GM23248 (cell line): ENCODE measurements at places on chromosomes 2 and 18. TPM values are rescaled to one million over a fixed set of nuclear protein-coding genes. Genes with fewer than 3 reads are reported as not detected.

DNA sequence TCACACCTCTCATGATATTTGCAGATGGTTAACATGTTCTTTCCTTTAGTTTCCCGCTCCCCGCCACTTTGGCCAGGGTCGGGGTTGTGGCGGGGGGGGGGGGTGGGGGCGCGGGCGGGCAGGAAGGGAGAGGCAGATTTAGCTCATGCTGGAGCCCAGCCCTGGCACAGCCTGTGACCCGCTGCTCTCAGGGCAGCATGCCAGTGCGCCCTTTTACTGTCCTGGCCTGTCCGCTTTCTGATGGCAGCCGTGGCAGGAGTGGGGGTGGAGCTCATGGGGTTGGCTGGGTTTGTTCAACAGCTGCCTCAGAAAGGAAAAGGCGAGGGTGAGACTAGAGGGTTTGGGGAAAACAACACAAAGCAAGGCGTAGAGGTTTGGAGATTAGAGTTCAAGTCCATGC lies 56.1 kb downstream of the TNP1 start:
- H3K36me3 ChIP-seq: no peaks in the 10 kb centered on the region
- no peak for DNase-seq
- no peaks in the 10 kb centered on the region for H3K27me3 ChIP-seq
- H3K4me1 ChIP-seq: peaks cover 10% of the 10 kb centered on the region

DNA sequence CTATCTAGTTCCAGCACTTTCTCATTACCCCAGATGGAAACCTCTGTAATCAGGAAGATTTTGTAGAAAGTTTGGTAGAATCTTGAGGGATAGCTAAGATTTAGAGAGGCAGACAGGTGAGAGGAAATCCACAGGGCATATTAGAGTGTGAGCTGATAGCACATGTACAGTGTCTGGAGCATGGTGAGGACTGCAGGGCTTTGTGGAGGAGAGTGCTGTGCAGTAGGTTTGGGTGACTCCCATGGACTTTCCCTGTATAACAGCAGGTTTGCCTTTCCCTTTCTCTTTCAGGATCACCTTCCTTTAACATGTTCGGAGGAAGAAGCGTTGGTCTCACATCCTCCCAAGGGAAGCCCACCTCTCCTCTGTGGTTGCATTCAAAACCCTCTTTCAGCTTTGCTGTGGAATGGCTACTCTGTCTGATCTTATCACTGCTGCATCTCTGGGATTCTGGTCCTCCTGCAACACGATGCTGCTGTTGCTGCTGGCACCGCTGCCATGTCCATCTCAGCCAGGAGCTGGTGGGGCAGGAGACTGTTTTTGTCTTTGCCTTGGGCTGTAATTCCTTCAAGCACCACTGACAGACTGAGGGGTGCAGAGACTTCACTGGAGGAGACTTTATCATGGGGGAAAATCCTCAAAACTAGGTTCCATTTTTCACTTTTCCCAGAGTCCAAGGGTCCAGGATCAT lies 7.8 kb upstream of the KIF5C start:
- H3K27me3 ChIP-seq: no peaks in the 10 kb centered on the region; the same call in 1 of the 2 replicates
- H3K27ac ChIP-seq: no peak overlapping the region
- DNase-seq: no peak
- no peak overlapping the region for H3K4me3 ChIP-seq
- no peaks in the 10 kb centered on the region for H3K4me1 ChIP-seq
- H3K36me3 ChIP-seq: no peaks in the 10 kb centered on the region

DNA sequence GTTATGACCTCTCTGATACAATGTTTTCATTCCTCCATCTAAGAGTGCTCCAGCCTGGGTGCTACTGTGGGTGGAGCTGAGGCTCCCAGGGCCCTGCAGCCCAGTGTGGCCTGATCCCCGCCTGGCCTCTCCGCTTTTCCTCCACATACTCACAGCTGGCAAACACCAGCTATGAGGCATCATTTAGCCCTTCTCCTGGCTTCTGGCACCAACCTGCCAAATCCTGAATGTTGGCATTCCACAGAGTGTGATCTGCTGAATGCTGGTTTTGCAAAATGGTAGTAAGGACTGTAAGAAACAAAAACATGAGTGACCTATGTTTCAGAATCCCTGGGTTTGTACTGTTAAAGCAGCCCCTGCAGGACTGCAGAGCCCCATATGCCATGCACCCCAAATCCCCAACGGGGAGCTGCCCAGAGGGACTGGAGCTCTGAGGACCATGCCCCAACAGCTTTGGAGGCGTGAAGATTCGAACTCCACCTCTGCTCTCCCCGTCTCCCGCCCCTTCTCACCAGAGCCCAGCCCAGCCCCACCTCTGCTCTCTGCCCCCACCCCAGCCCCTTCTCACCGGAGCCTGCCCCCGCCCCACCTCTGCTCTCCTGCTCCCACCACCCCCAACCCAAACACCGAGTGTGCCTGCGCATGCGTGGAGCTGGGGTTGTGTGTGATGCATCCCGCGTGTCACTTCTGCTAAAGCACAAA lies 4.2 kb downstream of the SLC66A2 start:
- peaks cover 14% of the 10 kb centered on the region for H3K4me1 ChIP-seq
- H3K27me3 ChIP-seq: no peaks in the 10 kb centered on the region
- no peak overlapping the region for H3K4me3 ChIP-seq
- no peaks in the 10 kb centered on the region for H3K36me3 ChIP-seq

DNA sequence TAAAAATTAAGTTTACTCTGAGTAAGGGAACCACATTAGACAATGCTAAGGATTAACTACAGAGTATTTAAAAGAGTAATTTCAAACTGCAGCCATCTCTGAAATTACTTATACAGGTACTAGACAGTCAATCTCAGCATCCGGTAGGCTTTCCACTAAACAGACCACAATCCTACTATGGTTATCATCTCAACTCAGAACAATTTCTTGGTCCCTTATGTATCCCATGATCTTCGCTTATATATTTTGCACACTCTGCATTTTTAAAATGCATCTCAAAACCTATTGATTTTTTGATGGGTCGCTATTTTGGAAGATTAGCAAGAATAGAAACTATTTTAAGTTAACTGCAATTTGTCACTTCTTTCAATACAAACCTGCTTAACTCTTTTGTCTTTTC lies 1.4 kb downstream of the PPP4R1 start:
- peaks cover 43% of the 10 kb centered on the region for H3K4me1 ChIP-seq
- peak overlapping the region; percentile 85 for H3K27ac ChIP-seq
- H3K27me3 ChIP-seq: no peaks in the 10 kb centered on the region
- no peaks in the 10 kb centered on the region for H3K36me3 ChIP-seq

- no peak overlapping the region for H3K27ac ChIP-seq
- DNase-seq: no peak
- H3K27me3 ChIP-seq: no peaks in the 10 kb centered on the region
- H3K4me3 ChIP-seq: no peak overlapping the region
These were observed 40.5 kb upstream of the SESTD1 start for GRCh38 chr2:179305125-179305524.

GRCh38 chr2:27376866-27377617 lies 3.5 kb downstream of the ZNF513 start:
- no peaks in the 10 kb centered on the region for H3K27me3 ChIP-seq
- H3K27ac ChIP-seq: no peak overlapping the region
- no peak overlapping the region for H3K4me3 ChIP-seq
- H3K36me3 ChIP-seq: peaks cover 17% of the 10 kb centered on the region
- H3K4me1 ChIP-seq: peaks cover 13% of the 10 kb centered on the region

DNA sequence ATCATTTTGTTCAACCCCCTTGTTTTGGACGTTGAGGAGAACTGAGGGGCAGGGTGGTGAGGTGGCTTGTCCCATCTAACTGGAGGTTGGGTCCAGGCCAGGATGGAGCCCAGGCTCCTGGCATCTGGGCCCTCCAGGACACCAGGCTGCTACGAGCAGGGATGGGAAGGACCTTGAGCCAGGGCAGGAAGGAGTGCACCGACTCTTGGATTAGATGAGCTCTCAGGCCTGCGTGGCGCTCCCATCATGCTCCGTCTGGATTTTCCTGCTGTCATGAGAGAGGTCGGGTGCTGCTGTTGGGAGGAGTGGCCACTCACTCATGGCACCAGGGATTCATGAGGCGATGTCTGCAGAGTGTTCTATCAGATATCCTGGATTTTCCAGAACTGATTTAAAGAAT lies 18.3 kb upstream of the ALLC start:
- H3K4me3 ChIP-seq: no peak overlapping the region
- no peaks in the 10 kb centered on the region for H3K4me1 ChIP-seq
- peaks cover 17% of the 10 kb centered on the region; the same call in 1 of the 2 replicates for H3K27me3 ChIP-seq
- DNase-seq: no peak

- H3K4me3 ChIP-seq: no peak overlapping the region
- H3K4me1 ChIP-seq: no peaks in the 10 kb centered on the region
- H3K27ac ChIP-seq: no peak overlapping the region
These were observed 63.9 kb upstream of the TTC39C start for GRCh38 chr18:23950644-23951043.

DNA sequence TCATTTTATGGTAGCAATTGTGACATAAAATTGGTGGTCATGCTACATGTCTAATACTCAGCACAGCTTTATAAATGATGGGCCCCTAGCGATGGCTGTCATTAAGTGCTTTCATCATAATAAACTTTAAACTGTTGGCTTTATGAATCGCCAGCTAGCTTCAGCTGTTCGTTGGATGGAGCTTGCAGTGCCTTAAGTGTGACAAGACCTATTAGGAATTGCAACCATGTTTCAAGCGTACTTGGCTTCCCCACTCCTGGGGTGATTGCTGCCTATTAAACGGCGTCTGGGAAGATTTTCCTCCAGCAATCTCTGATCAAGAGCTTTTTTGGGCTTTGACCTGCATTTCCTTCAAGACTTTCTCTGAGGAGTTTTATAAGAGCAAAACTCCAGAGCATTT lies 164.5 kb upstream of the SIX3 start:
- DNase-seq: no peak
- no peak overlapping the region for H3K4me3 ChIP-seq
- H3K4me1 ChIP-seq: no peaks in the 10 kb centered on the region
- no peaks in the 10 kb centered on the region for H3K27me3 ChIP-seq
- no peak overlapping the region for H3K27ac ChIP-seq
- no peaks in the 10 kb centered on the region for H3K36me3 ChIP-seq

DNA sequence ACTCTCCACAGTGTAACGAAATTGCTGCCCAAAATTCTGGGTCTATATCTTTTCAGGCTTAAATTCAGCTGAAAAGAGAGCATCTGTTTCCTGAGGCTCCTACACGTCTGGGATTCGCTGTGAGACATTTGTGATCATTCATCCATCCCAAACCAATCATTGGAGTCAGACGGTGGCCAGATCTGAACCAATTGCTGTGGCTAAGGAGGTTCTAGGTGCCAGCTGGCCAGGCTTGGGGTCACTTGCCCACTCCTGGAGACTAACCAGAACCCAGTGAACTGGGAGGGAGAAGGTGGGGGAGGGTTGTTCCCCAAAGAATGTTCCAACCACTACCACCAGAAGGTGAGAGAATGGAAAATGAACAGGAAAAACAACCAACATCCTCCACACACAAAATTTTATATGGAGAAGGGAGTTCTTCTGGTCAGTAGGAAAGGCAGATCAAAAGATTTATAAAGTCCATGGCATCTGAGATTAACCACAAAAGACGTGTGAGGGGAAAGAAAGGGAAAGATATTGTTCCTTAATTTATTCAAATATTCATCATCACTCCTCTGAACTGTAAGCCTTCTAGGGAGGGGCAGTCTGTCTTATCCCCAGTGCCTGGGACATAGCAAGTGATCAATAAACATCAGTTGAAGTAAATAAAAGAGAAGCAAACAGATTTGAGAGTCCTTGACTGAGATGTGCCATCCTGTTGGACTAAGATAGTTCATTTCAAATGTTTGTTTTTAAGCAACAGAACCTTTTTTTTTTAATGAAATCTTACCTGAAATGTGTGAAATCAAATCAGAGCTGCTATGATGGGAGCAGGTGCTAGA lies 3.0 kb upstream of the RTKN start:
- H3K27me3 ChIP-seq: no peaks in the 10 kb centered on the region
- H3K27ac ChIP-seq: no peak overlapping the region
- H3K36me3 ChIP-seq: no peaks in the 10 kb centered on the region
- H3K4me1 ChIP-seq: peaks cover 4% of the 10 kb centered on the region; the same call in 1 of the 2 replicates
- no peak for DNase-seq

DNA sequence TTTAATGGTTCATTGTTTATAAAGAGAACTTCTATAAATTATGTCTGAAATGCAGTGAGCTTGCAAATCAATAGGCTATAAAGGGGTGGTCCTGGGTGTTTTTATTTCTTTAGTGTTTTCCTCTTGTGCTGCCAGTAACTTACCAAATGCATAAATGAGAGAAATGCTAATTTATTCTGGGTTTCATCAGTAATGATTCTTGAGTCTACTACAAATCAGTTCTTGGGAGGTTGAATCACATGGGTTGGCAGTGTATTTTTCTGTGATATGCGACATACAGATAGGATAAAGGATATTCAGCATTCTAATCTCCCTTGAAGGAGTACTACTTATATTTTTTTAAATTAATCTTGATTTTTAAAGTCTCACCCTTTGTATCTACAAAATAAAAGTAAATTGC lies 170.1 kb upstream of the UNC80 start:
- H3K4me1 ChIP-seq: no peaks in the 10 kb centered on the region
- no peaks in the 10 kb centered on the region for H3K27me3 ChIP-seq
- H3K4me3 ChIP-seq: no peak overlapping the region
- H3K27ac ChIP-seq: no peak overlapping the region

DNA sequence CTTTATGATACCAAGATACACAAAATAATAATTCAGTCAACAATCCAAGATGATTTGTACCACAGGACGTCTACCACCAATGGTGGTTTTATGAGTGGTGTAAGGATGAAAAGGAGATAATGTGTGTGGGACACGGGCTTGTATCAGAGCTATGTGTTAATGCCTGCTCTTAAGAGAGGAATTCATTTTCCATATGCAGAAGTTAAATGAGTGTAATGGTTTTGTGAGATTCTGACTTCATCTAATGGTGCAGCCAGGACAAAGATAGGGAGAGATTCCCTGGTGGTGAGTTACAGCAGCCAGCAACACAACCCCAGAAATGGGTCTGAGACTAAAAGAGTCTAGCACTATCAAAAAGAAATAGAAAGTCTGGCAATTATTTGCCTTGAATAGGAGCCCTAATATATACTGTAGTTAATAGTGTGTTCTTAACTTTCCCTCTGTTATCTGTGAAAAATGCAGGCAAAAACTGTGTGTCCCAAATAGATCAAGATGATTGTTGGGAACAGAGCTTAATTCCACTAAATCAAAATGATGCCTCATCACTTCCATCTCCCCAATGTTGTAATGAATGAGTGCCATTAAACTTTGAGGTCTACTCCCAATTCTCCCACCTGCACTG lies 455.0 kb upstream of the TCF4 start:
- H3K36me3 ChIP-seq: no peaks in the 10 kb centered on the region
- no peaks in the 10 kb centered on the region for H3K4me1 ChIP-seq
- no peak for DNase-seq
- no peak overlapping the region for H3K27ac ChIP-seq

DNA sequence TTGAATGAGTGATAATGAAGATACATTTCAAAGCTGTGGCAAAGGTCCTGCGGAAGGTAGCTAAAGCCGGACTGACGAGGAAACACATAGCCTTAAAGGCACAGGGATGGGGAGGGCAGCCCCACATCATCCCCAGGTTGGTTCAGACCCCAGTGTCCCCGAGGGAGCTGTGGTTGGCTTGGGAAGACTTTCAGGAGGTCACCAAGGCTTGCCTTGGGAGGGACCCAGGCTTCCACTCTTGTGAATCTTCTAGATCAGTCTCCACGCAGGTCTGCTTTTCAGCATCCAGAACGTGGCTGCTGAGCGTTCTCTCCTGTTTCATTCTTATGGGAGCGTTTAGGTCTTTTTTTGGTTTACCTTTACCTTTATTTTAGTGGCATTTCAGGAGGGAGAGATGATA lies 16.8 kb downstream of the KIF1A start:
- no peak for DNase-seq
- H3K27me3 ChIP-seq: peaks cover 82% of the 10 kb centered on the region
- no peak overlapping the region for H3K4me3 ChIP-seq
- H3K4me1 ChIP-seq: no peaks in the 10 kb centered on the region

GRCh38 chr2:43178602-43179542 lies 47.5 kb downstream of the ZFP36L2 start:
- peak overlapping the region; percentile 86 for H3K27ac ChIP-seq
- H3K27me3 ChIP-seq: no peaks in the 10 kb centered on the region
- H3K36me3 ChIP-seq: no peaks in the 10 kb centered on the region
- DNase-seq: peak; percentile 93
- H3K4me3 ChIP-seq: peak overlapping the region; percentile 11; the same call in 1 of the 2 replicates

PUM2 gene
- total RNA-seq: 18.3 and 21.9 TPM in 2 replicates

IL36G gene
- not detected in 2 replicates for total RNA-seq
